ENCODE measurements at places on chromosomes 16 and 17.

DNA sequence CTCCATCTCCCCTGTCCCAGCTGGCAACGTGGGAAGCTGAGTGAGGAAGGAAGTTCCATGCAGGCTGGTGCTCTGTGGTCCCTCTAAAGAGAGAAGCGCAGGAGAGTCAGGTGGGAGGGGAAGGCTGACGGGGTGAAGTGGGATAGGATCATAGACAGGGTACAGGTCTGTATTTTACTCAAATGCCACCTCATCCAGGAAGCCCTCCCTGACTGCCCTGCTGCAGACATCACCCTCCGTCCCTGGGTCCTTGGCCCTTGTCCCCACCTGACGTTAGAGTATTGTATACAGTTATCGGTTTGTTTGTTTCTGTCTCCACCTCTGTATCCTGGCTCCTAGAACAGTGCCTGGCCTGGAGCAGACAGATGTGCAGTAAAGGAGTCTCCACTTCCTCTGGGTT is 11.7 kb downstream of the CANT1 start:
- no peak for DNase-seq

DNA sequence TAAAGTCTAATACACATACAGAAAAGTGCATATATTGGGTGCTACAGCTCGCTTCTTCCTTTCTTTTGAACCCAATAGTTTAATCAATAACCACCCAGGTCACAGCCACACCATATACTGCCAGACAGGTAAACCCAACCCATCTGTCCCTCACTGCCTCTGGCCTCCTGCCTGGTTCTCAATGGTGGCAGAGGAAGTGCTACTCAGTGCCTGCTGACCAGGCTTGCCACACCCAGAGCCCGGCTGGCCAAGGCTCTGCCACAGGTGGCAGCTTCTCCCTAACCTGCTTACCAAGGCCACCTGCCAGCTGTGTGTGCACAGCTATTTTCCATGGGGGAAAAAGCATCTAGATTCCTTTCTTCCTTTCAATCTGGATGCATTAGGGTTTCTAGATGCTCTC is 584 bp downstream of the PMP22 start:
- DNase-seq = no peak

DNA sequence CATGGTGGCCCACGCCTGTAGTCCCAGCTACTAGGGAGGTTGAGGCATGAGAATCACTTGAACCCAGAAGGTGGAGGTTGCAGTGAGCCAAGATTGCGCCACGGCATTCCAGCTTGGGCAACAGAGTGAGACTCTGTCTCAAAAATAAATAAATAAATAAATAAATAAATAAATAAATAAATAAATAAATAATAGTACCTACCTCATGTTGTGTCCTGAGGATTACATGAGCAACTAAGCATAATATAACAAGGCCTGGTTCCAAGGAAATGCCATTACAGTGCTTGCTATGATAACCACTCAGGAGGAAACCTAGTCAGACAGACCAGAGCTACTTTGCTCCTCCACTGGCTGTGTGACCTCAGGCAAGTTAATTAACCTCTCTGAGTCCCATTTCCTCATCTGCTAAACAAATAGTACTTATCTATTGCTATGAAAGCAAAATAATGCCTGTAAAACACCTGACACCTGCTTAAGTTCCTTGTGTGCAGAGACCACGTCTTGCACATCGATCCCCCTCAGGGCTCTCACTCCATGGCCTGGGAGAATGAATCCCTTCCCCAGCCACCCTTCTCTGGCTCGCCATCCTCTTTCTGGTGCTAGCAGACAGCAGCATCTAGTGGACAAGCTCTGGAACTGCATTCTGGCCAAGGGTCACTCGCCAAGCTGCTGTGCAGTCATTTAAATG is 7.5 kb downstream of the EPOP start:
- DNase-seq = no peak

DNA sequence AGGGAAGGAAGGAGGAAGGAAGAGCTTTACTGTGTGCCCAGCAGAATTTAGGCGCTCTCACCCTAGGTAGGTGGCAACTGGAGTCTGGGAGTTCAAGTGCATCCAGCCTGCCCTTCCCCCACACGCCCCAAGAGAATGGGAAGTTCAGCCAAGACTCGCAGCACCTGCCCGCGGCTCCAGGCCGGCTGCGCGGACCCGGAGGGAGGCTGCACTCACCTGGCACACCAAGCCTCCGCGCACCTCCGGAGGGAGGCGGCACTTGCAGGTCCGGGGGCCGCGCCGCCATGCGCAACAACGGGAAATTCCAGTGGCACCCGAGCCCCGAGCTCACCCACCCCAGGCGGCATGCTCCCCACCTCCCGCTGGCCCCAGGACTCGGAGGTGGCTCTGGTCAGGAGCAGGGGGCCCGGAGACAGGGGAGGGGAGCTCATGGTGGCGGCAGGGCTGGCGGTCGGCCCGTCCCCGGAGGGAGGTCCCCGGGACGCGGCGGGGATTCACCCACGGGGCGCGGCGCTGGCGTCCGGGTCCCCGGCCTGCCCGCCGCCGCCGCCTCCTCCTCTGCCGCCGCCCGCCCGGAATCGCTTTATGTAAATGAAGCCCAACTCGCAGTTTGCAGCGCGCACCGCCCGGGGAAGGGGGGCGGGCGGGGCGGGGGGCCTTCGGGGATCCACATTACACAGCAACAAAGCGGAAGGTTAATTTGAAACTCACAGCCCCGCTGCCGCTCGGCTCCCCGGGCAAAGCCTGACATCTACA is at the start of gene ZFHX3:
ZFHX3 (minus strand) TSS at position 593 of the 756 bp plus-strand sequence. CDS start 87,983 bp downstream, outside the sequence.
- DNase-seq = no peak

GRCh38 chr16:24071666-24072360 is 184.3 kb upstream of the CACNG3 start:
- no peak for DNase-seq

- no peak for DNase-seq
These were observed 38.1 kb downstream of the PIK3R5 start for GRCh38 chr17:8927395-8927794.

DNA sequence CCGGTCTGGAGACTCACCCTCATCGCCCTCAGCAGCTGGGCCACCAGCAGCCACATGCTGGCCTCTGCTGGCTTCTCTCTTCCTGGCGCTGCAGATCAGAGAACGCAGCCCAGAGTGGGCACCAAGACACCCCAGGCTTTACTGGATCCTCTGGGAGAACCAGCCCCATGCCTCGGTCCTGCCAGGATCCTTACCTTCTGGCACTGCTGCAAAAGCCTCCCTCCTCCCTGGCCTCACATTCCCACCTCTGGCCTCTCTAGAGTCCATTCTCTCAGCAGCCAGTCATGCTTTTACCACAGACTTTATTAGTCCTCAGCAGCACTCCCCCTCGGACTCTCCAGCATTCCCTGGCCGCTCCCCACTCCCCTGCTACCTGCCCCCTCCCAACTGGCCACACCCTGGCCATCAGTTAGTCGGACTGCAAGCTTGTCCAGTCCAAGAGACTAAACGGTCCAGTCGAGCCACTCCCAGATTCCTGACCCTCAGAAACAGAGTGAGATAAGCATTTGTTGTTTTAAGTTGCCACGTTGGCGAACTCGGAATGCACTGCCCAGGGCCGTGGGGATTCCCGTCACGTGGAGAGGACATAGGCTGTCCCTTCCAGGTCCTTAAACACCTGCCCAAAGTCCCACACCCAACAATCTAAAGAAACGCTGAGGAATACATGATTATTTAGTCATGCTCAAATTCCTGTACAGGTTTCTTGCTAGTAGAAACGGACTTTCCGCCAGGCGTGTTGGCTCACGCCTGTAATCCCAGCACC is 5.9 kb upstream of the SPG7 start:
- DNase-seq = no peak

DNA sequence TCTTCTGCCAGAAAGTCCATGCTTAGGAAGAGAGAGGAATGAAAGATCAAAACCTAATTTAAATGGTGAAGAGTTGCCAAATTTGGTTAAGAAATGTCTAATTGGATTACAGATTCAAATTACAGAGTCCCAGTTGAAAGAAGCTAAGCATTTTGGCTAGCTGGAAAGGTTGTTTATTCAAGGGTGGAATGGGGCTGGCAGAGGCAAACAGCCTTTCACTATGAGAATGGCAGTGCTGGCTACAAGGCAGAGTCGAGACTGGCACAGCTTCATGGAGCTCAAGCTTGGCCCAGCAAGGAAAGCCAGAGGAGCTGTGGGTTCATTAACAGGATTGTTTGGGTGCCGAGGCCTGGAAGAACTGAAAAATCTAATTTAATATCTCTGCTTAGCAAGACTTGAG is 13.6 kb downstream of the MAP3K3 start:
- DNase-seq = no peak

GRCh38 chr17:67125417-67125816 is 81.1 kb downstream of the CACNG1 start:
- no peak for DNase-seq

- DNase-seq = no peak
These were observed 558 bp downstream of the PEX12 start for GRCh38 chr17:35577830-35578196.

DNA sequence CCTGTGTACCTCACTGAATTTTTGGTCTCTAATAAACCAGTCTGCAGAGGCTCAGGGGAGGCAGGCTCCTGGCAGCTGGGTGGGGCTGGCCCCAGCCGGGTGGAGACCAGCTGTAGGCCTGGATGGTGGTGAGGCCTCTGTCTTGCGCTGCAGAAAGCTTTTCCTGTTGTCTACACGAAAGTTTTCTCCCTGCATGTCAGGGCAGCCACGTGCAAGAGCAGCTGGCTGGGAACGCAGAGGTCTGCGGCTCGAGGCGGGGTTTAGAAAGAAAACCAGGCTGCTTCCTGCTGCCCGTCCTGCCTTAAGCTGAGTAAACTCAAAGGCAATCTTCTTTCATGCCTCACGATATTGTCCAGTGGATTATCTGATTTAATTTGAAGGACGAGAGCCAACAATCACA is 2.4 kb downstream of the SERPINF1 start:
- DNase-seq = no peak

DNA sequence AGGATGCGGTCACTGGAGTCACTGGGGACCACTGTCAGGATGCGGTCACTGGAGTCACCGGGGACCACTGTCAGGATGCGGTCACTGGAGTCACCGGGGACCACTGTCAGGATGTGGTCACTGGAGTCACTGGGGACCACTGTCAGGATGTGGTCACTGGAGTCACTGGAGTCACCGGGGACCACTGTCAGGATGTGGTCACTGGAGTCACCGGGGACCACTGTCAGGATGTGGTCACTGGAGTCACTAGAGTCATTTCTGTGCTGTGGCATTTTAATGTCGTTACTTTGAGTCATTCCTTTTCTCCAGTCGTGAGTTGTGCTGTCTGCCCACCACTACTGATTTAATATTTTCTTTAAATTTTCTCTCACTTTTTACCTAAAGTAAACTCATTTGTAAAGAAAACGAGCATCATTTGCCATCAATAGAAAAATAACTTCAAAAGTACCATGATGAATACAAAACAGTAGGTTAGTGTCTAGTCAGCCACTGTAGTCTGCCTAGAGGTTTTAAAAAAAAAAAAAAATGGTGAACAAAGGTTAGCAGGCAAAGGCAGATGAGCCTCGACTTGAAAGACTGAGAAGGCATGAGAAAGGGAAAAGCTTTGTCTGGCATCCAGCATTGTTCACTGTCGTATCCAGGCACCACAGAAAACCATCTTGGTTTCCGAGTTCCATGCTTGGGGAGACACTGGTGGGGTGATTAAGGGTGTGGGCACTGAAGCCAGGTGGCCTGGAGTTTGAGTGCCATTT is 346.6 kb downstream of the SNX29 start:
- DNase-seq = no peak

DNA sequence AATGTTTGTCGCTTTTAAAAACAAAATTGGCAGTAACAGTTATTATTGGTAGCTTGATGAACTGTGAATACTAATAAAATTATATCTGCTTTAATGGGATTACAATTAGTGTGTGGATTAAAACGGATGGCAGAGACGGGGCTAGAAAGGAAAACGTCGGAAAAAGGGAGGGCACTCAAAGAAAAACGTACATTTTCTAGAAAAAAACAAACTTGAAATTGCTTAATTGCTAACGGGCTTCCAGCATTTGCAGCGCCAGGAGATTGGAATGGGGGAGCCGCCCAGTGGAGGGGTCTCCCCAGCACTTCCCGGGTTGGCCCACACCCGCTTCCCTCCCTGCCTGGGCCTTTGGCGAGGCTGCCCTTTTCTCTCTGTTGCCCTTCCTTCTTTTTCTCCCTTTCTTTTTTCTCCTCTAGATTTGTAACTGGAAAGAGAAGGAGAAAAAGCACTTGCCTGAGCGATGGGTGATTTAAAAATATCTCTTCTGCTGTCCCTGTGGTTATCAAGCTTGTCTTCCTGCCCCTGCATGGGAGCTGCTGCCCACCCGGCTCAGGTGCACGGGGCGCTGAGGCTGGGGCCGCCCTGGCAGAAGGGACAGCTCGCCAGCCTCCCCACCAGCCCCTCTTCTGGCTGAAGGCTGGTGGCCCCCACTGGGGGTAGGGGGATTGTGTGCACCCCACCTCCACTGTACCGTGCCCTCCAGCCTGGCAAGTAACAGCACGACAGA is 5.9 kb downstream of the BAHCC1 start:
- DNase-seq = no peak

DNA sequence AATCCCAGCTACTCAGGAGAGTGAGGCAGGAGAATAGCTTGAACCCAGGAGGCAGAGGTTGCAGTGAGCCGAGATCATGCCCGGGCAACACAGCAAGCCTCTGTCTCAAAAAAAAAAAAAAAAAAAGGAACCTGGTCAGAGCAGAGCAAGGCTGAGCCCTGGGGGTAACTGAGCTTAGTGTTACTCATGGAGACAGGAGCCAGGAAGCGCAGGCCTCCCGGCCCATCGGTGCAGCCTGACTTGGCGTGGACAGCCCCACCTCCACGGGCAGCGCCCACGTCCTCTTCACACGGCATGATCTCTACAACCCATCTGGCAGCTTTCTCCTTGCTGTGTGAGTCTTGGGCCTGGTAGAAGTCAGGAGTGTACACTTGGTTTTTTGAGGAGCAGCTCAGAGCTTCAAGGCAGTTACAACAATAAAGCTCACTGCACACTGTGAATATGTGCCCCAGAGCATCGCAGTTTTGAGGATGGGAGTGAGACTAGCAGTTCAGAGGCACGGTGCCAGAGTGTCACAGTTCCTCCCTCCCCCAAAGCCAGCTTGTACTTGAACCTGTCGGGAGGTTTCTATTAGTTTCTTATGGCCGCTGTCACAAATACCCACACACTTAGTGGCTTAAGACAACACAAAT is 129.9 kb downstream of the RAP1GAP2 start:
- DNase-seq = no peak

- DNase-seq = no peak
These were observed 28.8 kb downstream of the NLRC3 start for GRCh38 chr16:3548445-3548844.

DNA sequence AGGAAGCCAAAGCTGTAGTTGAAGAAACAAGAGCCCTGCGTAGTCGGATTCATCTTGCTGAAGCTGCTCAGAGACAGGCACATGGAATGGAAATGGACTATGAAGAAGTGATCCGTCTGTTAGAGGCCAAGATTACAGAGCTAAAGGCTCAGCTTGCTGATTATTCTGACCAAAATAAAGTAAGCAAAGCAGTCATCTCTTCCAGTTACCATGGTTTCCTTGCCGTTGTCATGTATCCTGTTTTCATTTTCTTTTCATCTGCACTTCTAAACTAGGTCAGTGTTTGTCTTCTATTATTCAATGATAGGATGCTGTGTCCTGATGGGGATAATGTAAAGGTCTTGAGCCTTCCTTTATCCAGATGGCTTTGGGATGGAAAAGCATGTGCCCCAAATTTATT is 104.3 kb downstream of the STXBP4 start:
- no peak for DNase-seq
